ENCODE measurements at places on chromosomes 1 and 21.
A peak's percentile ranks its signal among the peaks of the same experiment; 100 is the strongest.

- no peak for DNase-seq
Measured at GRCh38 chr1:12756273-12756672, 10.3 kb downstream of the CFAP107 start.

DNA sequence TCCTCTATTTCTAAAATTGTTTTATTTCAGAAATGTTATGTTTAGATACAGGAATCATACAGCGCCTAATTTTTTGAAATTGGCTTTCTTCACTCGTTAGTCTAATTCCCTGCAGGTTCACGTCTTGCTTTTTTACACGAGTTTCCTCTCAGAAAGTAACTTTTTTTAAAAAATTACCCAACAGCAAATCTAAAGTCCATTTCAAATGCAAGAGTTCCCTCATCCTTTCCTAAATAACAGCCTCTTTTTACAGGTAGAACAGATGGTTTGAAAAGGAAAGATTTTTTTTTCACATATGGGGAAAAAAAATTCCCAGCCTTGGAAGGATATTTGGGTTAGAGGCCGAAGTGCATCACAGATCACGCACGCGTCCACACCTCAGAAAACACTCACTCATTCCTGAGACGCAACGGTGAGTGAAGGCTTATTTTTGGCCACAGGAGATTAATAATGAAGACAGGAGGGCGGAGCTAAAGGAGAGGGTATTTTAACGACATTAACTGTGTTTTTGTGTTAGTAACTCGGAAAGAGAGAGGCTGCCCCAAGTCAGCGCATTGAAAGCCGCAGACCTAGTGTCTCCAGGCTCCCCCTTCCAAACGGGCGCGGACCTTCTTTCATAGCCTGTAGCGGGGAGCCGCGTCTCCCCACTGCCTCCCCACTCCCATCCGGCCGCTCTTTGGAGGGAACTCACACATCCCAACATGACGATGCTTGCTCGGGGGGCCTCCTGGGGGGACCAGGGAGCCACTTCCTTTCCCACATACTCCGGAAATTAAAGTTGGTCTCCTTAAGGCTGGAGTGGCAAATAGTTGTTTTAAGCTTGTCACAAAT is 969 bp upstream of the RIPK4 start:
- DNase-seq = no peak

GRCh38 chr1:34362949-34363348 is 186.2 kb downstream of the C1orf94 start:
- no peak for DNase-seq

- DNase-seq = no peak
Measured at GRCh38 chr1:232725305-232726047, 79.7 kb upstream of the MAP10 start.

DNA sequence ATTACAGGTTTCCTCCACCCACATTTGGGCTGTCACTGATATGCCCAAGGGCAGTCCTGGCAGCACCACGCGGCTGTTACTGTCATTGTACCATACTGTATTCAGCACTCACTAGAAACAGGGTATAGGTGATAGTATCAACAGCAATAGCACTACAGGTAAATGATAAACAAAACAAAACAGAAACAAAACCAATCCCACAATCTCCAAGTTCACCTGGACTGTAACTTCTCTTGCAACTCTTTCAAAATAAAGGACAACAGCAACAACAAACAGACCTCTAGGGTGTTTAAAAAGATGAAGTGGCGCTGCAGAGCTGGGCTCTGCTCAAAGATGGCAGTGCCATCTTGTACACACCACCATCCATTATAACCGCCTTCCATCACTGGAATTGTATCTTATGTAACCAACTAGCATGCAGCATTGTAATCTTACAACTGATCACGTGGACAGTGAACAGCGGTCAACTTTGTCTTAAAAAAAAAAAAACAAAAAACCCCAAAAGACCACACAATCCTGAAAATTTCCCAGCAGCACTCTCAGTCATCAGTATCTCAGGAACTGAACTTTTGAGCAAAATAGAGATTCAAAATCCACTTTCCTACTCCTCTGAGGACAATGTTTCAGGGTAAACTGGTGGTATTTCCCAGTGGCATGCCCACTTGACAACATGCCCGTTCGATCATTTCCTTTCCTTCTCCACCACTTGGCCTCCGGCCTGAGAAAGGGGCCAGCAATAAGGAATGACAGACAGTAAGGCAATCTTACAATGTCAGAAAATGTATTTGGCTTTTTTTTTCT is 3.8 kb downstream of the IRF2BP2 start:
- DNase-seq = no peak

DNA sequence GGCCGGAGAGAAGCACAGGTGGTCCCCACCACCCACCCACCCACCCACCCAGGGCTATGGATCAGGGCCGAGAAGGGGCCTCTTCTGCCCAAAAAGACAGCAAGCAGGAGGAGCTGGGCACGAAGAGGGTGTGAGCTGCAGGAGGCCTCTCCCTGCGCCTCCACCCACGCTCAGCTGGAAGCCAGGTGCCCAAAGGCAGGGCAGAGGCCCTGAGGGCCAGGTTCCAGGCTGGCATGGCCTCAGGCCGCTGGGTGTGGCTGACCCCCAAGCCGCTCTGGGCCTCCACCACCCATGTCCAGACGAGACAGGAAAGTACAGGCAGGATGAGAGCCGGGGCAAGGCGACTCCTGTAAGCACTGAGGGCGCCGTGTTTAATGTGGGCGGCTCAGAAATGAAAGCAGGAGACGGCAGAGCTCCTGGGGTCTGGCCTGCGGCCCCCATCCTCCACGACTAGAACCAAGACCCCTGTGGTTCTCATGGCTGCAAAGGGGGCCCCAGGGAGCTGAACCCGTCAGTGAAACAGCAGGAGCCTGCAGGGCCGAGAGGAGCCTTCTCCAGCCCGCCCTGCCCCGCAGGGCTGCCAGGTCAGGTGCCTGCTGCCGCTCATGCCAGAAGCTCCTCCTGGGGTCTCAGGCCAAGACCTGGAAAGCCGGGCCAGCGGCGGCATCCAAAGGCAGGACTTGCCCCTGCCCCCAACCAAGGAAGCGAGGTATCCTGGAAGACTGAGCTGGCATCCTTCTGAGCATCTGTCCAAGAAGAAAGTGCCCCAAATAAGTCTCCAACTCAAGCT is 56.0 kb downstream of the MEGF6 start:
- no peak for DNase-seq

- DNase-seq = no peak
Measured at GRCh38 chr1:16607433-16607851, 5.9 kb downstream of the NBPF1 start.

GRCh38 chr1:182725259-182726255 is 41.2 kb upstream of the RGS8 start:
- DNase-seq = no peak

- no peak for DNase-seq
Measured at GRCh38 chr1:81712425-81712824, 88.3 kb upstream of the ADGRL2 start.

DNA sequence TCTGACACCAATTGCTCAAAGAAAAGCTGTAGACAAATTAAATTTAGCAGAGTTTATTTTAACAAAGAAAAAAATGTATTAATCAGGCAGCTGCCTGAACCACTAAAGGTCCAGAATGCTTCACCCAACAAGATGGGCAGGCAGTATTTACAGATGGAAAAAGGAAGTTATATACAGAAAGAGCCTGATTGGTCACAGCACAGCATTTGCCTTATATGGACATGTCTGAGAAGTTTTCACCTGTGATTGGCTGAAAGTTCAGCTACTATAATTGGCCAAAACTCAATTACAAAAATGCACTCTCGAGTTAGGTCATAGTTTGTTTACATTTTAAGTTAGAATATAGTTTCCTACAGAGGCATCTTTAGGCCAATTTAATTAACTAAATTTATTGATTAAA is 15.1 kb upstream of the FMO1 start:
- DNase-seq = no peak

- no peak for DNase-seq
Measured at GRCh38 chr1:169615803-169616202, 14.1 kb downstream of the SELP start.

- peak; percentile 15 for DNase-seq
Measured at GRCh38 chr1:21904704-21905520, 32.2 kb downstream of the HSPG2 start.

GRCh38 chr1:226128487-226129075 is 58.0 kb downstream of the ACBD3 start:
- DNase-seq = no peak

DNA sequence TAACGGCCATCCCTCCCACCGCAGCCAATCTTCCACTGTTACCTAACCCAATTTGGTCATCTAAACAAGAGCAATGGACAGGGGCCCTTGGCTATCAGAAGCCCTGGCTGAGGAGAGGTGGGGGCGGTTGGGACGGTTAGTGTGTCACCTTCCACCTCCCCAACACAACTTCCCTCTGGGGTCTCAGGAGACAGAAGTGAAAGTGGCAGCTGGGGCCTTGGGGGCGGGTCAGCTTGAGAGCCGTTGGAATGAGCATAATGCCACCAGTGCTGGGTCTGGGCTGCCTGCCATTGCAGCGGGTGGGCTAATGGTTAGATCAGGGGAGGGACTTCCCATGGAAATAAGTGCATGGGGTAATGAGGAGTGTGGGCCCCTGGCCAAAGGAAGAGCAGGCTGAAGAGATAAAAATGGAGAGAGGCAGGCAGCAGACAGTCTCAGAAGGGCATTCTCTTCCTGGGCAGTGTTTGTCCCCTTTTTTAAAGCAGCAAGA is 7.9 kb downstream of the MEF2D start:
- no peak for DNase-seq

DNA sequence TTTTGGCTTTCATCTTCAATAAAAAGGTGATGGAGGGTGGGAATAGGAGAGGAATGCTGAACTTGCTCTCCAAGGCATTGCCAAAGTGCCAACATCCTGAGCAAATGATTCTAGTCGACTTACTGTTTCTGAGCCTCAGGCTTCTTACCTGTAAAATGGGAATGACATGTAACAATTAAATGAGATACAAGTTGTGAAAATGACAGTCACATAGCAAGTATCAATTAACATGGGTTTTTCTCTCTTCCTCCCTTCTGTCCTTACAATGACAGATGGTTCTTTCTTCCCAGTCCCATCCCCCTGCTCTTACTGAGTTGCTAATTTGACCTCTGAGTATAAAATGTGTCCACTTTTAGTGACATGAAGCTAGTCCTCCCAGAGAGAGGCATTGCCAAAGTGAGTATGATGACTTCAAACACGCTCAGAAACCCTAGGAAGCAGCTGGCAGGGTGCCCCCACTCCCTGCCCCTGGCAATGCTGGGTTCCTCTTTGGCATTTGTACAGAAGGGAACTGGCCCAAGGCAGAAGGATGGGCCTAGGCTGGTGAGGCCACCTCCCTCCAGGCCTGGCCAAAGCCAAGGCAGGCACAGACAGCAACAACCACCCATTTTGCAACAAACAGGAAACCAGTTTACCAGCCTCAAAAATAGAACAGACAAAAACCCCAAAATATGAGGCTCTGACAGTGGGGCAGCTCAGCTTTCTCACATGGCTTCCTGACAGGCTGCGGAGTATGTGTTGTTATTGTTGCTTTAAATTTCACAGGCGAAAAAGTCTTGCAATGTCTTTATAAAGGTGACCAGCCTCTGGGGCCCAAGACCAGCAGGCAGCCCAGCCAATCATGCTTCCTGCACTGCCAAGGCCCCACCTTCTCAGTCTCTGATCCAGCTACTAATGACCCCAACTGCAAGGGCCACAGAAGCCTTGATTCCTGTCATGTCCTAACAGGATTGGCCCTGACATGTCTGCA is 115.9 kb downstream of the HIVEP3 start:
- no peak for DNase-seq

Measured in stimulated activated CD4-positive, alpha-beta T cell treated with anti-CD3 and anti-CD28 coated beads, TNF-alpha, amount 100 ng/mL, for 4 hours (primary cell).